ENCODE measurements at places on chromosomes 12 and 14. TPM values are rescaled to one million over a fixed set of nuclear protein-coding genes. Genes with fewer than 3 reads are reported as not detected.

The C12orf60 gene
- 3.1 TPM for total RNA-seq

The GPR84 gene
- total RNA-seq, result 1.2 TPM

The ZDHHC22 gene
- total RNA-seq, result not detected

The SLC41A2 gene
- 2.7 TPM for total RNA-seq

The TOMM20L gene
- total RNA-seq, result not detected

The REC8 gene
- 22.3 TPM for total RNA-seq

The DNAI7 gene
- total RNA-seq, result 0.10 TPM

The L2HGDH gene
- 14.3 TPM for total RNA-seq

The NGB gene
- not detected for total RNA-seq

The ACTR10 gene
- 29.5 TPM for total RNA-seq

The FAM161B gene
- 1.5 TPM for total RNA-seq

The DAO gene
- not detected for total RNA-seq

The HHIPL1 gene
- 0.31 TPM for total RNA-seq

The NKX2-1 gene
- total RNA-seq, result not detected

The KLC1 gene
- total RNA-seq, result 94.8 TPM

The ADAMTS20 gene
- not detected for total RNA-seq

The GLT1D1 gene
- total RNA-seq, result not detected

The NCAPD2 gene
- 261 TPM for total RNA-seq

The OR6C2 gene
- total RNA-seq, result not detected

The RNF212B gene
- not detected for total RNA-seq

The PLEK2 gene
- 3.2 TPM for total RNA-seq

The CLEC4C gene
- not detected for total RNA-seq

The DBX2 gene
- total RNA-seq, result not detected

The TRMT5 gene
- 13.9 TPM for total RNA-seq

All from activated naive CD4-positive, alpha-beta T cell treated with anti-CD3 and anti-CD28 coated beads for 36 hours (primary cell).